ENCODE measurements at places on chromosomes 3 and 15.

- no peak for DNase-seq
Observed at GRCh38 chr15:57375827-57376695, at the start of gene CGNL1. Gene CGNL1 (plus strand): TSS chr15:57376505. CDS start chr15:57438000, 61,495 bp downstream.

DNA sequence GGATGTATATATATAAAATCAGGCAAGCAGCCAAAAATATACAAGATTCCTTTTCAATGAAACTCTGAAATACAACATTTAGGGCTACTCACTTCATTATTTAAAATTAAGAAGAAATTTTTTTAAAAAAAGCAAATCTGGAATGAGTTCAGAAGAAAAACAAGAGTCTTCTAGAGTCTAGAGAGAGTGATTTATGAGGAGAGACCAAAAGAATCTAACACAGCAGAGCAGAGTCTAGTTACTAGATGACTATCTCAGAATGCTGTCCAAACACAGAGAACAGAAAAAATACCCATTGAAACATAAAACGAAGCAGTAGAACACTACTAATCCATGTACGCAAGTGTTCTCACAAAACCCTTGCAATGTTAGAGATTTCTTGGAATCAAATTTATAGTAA, 275.2 kb upstream of the CBLB start:
- no peak for DNase-seq

- no peak for DNase-seq
Observed at GRCh38 chr3:60542995-60543394, 708.3 kb downstream of the FHIT start.

DNA sequence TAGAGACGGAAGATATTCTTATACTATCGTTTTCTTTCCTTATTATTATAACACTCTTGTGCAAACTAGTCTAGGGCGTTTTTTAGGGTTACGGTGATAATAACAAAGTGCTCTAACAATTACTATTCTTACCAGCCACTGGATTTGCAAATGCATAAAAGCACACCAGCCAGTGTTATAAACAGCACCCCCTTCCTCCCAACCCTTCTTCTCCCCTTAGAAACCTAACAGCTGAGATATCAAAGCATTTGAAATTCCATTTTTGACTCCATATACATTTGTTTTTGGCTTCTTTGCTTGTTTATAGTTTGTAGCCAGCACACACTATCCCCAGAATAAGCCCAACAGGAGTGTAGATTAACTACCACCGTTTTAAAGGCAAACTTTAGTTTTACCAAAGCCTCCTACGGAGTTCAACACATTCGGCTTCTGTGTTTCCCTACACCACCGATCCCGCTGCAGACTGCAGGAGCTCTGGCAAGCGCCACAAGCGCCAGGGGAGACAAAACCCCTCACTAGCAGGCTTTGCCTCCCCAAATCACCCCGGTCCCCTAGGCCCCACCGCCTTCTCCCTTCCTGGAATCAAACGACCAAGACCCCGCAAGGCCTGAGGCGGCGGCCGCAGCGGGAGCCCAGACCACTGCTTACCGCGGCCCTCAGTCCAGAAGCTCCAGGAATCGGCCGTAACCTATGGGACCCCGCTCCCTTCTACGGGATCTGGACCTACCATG, 461 bp downstream of the COPB2 start:
- no peak for DNase-seq

GRCh38 chr15:70669006-70669602, 94.3 kb downstream of the UACA start:
- no peak for DNase-seq

DNA sequence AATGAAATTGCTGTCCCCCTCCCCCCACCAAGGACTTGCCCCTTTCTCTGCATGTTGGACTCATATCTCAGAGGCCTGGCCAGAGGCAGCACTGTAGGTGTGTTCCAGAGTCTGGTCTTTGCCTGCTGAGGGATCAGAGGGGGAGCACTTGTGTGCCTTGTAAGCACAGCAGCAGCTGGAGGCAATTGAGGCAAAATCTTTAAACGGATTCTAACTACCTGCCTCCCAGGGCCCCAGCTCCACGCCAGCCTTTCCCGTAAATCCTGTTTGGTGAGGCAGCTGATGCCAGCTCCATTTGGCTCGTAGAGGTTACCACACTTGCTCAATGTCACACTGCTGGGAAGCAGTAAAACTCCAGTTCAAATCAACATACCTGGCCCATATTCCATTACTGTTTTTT, 2.3 kb upstream of the IDH2 start:
- peak; percentile 51 for DNase-seq

DNA sequence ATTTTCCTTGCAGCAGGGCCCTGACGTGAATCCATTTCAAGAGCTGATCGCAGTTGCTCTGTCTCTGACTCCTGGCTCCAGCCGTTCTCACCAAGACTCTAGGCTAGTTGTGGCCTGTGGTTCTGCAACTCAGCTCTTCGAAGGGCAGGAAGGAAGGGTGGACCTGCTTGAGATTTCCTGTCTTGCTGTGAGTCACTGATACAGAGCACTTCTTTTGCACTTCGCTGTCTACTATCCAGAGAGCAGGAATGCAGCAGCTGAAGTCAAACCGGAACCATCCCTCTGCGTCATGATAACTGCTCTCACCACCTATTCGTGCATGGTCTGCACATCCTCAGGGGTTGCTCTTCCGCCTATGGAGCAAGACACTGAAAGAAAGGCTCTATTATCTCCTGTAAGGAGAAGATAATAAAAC, 59.7 kb downstream of the RAP2B start:
- peak; percentile 85 for DNase-seq

- DNase-seq: peak; percentile 65
Observed at GRCh38 chr3:46853441-46854415, 9.5 kb downstream of the MYL3 start.

DNA sequence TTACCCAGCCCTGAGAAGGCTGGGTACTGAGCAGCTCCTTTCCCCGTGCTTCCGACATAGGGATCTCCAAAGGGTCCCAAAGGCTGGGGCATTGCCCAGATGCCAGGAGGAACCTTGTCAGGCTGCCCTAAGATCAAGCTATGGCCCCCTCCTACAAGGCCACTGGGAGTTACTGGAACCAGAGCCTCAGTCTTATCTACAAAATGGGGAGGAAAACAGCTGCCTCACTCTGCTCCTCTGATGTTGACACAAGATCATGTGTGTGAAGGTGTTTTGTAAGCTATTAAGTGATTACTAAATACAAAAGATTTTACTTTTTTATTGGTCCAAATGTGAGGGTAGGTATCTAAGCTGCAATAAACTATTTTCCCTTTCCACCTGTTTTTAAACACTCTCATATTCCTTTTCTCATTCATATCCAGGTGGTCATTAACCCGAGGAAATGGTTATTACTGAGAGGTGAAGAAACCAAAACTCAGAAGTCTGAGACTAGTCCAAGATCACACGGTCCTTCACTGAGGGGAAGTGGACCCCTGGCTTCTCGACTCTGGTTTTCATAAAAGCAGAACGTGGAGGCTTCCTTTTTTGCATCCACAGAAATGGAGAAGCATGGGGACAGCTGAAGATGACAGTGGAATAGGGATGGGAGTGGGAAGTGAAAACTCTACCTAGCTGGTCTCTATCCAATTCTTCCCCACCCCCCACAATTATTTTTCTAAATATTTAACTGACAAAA, 1.7 kb downstream of the ARPIN start:
- DNase-seq: no peak

GRCh38 chr3:30622790-30623189, 16.4 kb downstream of the TGFBR2 start:
- DNase-seq: no peak

DNA sequence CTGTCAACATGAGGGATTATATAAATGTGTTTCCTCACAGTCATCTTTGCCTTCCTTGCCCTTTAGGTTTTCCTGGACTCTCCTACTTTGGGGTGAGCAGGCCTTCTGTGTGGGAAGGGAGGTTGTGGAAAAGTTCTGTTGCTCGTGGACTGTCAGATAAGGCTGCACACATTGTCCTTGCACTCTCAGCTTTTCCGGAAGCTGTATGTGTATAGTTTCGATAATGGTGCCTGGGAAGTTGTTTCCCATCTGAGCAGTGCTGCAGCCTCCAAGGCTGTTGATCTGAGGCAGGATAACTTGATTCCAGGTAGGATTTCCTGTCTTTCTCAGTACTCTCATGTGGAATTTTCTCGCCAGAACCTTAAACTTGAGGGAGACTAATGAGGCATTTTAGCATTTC, 297.8 kb upstream of the AZI2 start:
- DNase-seq: no peak

GRCh38 chr15:40032125-40032839, 6.7 kb downstream of the SRP14 start:
- DNase-seq: no peak

DNA sequence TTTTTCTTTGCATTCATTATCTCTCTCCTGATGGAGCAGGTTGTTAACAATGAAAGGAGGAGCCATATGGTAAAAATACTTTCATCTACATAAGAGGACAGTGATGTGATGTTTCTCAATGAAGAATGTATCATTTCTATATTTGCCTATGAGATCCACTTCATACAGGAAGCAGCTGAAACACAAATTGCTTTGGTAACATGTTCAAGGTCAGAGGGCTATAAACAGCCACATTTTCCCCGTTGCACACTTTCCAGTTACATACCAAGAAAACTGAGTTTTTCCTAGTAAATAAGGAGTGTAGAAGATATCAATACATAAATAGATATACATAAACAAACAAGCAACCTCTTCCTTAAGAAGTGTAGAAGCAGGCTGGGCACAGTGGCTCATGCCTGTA, 32.6 kb upstream of the GYG1 start:
- DNase-seq: no peak

GRCh38 chr15:74907163-74907870, 666 bp upstream of the FAM219B start:
- peak; percentile 44 for DNase-seq

- no peak for DNase-seq
Observed at GRCh38 chr3:73143821-73144237, 82.4 kb downstream of the EBLN2 start.

DNA sequence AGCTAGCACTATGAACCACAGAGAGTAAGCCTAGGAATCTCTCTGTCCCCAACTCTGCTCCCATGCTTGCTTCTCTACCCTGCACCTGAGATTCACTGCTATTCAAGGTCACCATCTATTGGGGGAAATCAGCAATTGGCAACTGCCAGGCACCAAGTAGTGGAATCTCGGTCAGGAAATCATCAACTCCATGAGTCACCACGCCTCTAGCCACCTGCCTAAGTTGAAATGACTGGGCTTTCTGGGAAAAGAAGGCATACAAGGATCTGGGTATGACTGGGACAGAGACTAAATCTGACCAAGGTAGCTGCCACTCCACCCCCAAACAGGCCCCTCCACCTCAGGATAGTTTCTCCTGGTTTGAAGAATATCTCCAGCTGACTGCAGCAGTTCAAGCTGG, 464.1 kb upstream of the CBLB start:
- DNase-seq: no peak

DNA sequence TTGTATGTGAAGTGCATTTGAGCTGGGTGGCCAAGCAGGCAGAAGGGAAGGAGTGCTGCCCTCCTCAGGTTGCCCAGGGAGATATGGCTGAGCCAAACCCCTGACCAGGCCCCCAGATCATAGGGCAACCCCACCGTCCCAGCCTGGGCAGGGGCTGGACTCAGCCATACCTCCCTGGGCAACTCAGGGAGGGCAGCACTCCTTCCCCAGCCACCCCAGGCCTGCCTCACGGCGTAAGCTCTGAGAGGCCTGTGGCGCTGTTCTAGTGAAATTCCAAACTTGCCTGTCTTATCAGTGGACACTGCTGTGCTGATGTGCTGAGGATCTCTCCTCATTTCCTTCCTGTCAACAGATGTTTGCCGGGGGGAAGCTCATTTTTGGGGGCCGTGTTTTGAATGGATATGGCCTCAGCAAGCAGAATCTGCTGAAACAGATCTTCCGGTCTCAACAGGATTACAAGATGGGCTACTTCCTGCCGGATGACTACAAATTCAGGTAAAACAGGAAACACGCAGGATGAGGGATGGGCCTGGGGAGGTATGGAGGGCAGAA, 57.6 kb upstream of the FGD5 start:
- peak; percentile 47 for DNase-seq

GRCh38 chr15:55708720-55709119, 34.2 kb downstream of the PRTG start:
- DNase-seq: no peak

DNA sequence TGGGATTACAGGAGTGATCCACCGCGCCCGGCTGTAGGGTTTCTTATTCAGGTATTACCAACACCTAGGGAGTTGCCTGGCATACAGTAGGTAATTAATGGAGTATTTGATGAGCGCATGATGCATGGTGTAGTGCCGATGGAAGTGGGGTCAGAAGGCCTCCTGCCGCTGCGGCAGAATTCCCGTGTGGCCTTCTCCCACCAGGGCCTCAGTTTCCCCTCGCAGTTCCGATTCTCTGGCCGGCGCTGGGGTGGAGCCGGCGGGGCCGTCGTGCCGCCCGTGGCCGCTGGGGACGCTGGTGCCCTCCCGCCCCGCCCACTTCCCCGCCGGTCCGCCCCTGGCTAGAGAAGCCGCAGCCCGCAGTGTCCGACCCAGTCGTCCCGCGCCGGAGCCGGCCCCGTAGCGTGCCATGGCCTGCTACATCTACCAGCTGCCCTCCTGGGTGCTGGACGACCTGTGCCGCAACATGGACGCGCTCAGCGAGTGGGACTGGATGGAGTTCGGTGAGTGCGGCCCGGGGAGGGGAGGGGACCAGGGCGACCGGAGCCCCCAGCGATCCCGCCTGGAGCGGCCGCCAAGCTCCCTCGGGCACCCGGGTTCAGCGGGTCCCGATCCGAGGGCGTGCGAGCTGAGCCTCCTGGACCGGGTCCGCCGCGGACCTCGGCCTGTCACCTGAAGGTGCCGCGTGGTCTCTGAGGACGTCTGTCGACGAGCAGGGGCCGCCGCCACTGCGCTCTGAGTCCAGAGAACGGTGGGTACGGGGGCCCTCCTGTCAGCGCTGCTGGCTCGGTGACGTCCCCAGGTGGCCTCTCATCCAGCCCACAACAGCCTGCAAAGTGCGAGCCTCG, at the start of gene IRAK2:
Gene IRAK2, plus strand, starts transcription at position 374 of the 848 bp plus-strand sequence. Its CDS starts 36 bp downstream, at position 410.
- DNase-seq: peak; percentile 95

DNA sequence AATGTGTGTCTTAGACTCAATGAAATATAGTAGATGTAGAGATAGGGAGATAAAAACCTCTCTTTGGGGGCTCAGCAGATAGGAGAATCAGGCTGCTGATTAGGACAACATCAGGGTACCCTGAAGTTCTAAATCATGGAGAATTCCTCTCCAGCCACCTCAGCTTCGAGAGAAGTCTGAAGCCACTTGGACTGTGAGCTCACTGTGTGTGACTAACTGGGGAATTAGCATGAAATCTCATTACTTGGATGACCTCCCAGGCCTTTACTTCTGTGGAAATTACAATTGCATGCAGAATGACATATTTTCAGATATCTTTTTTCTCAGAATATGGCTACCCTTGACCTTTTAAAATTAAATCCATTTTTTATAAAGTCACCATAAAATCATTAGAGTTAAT, 128.0 kb upstream of the MRPL3 start:
- DNase-seq: no peak

DNA sequence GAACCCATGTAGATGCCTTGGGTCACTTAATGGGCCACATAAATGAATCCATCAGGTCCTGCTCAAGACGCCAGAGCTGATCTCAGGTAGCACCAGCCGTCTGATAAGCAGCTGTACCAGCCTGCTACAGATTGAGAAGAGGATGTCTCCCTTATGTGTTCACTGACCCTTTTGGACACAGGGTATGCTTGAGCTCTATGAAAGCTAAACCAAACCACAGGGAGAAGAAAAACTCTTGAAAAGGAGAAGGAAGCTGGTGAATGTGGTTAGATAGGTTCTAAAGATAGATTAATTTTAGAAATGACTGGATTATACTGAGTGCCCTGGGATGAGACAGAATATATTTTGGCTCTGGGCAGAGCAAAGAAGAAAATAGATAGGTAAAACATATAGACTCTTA, 187.5 kb downstream of the SPATA16 start:
- no peak for DNase-seq

Measured in spleen (tissue), 13 donors.